Peyer's patch (tissue), 4 donors: ENCODE measurements at places on chromosomes 16 and 17.

DNA sequence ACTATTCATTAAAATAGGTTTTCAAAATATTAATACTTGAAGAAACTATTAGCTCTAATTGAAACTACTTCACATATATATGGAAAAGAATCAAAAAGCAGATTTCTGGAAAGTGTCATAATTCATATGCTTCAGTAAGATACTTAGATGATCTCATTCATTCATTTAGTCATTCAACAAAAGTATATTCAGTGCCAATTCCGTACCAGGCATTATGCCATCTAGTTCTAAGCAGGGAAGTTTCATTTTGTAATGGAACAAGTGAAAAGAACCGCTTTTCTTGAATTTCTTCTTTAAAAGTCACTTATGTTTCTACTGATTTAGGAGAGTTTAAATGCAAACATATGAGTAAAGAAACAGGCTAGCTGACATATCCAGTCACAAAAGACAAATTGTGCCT, 118.3 kb upstream of the FAM20A start:
- no peak for DNase-seq

GRCh38 chr17:73621685-73622084, 22.6 kb downstream of the SDK2 start:
- no peak for DNase-seq

- no peak for DNase-seq
Measured at GRCh38 chr17:58345500-58345899, 6.5 kb downstream of the SUPT4H1 start.

- no peak for DNase-seq
Measured at GRCh38 chr17:76501827-76502307, 644 bp upstream of the RHBDF2 start.

GRCh38 chr16:73050201-73051099, 2.5 kb upstream of the ZFHX3 start:
- no peak for DNase-seq

DNA sequence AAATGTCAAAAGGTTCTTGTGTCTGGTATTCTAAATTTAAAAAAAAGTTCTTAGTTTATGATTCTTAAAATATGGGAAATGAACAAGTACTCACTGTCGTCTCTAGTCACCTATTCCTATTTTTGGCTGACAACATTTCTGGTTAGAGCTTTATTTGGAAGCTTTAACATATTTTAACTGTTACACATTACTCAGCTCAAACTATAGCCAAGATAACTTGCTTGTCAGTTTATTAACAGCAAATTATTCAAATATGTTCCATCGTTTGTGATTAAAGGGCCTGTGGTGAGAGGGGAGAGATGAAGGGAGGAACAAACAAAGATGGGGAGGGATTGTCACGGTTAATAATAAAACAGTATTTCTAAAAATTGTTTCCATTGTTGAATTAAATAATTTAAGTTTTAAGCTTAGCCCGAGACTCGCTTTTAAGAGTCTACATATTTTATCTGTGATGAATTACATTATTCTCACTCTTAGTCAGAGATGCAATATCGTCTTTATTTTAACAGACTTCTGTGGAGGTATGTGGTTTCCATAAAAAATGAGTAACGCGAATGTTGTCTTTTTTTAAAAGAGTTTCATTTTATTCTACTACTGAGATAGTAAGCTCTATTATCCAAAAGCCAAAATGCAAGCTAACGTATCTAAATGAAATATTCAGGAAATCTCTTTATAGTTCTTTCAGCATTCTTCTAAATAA, 321.9 kb upstream of the PMFBP1 start:
- no peak for DNase-seq

DNA sequence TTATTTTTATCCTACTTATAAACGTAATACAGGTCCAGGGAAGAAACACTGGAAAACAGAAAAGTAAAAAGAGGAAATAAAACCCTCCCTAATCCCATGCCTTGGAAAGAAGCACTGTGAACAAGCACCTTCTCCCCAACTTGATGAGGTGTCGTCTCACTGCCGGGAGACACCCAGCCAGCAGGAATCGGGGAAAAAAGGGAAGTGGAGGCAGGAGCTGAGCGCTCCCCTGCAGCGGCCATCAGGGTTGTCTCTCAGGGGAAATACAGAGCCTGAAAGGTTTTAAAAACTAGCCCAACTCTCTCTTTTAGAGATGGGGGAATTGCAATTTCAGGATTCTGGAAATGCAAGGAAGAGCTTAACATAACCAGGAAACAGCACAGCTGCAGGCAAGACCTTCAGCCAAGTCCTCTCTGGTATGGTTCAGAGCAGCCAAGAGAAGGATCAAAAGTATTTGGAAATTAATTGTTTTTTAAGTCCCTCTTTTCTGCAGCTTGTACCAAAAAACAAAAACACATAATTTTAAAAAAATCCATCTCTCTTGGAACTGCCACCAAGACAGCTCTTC, 96.3 kb upstream of the RCVRN start:
- DNase-seq: no peak

GRCh38 chr16:68022278-68022727, 729 bp downstream of the DDX28 start:
- no peak for DNase-seq

DNA sequence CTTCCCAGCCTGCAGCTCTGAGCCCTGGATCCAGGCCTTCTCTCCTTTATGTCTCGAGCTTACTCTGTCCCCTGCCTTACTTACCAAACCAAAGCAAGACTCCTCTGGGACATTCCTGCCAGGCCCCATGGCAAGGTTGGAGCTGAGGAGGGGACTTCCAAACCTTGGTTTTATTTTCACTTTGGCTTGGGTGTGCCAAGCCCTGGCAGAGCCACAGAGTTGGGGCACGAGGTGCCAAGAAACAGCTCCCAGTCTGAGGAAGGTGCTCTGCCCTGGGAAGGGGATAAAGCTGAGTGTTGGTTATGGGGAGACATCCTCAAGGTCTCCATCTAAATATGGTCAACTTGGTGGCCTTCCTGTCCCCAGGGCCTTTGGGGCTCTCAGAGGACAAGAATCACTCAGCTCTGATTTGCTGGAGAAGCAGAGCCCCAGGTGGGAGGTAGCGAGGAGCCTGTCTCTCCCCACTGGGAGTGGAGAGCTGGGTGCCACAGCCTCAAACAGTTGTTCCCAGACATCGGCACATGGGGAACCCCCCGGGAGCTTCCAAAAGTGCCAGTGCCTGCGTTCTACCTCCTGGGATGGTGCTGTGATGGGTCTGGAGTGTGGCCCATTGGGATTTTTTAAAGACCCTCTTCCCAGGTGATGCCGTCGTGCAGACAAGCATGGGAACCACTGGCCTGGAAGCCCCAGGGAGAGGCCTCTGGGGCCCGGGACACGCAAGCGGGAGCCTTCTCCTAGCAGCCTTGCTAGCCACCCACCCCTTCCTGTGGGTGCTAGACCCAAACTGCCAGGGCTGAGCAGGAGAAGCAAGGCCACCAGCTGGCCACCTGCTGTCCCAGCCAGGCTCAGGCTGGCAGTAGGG, 10.3 kb downstream of the NLRC5 start:
- peak; percentile 51 for DNase-seq

GRCh38 chr16:14436401-14436955, 193.6 kb downstream of the PARN start:
- no peak for DNase-seq

DNA sequence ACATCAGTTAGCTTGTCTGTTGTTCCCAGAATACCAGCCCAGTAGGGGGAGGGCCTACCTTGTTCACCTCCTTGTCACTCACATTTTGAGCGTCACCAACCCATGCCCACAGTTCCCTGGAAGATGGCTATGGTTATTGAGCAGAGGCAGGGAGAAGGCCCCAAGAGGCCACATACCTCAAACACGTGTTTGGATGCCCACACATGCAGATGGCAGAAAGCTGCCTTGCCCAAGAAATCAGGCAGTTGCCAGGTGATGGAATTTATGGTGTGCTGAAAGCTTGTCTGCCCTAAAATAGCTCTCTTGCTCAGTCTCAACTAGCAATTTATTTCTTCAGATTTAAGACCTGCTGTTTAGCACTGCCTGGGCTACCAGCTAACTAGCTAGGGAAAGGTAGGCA, 16.5 kb upstream of the CMTM4 start:
- no peak for DNase-seq

GRCh38 chr17:8475781-8476180, 40.1 kb downstream of the NDEL1 start:
- DNase-seq: no peak

DNA sequence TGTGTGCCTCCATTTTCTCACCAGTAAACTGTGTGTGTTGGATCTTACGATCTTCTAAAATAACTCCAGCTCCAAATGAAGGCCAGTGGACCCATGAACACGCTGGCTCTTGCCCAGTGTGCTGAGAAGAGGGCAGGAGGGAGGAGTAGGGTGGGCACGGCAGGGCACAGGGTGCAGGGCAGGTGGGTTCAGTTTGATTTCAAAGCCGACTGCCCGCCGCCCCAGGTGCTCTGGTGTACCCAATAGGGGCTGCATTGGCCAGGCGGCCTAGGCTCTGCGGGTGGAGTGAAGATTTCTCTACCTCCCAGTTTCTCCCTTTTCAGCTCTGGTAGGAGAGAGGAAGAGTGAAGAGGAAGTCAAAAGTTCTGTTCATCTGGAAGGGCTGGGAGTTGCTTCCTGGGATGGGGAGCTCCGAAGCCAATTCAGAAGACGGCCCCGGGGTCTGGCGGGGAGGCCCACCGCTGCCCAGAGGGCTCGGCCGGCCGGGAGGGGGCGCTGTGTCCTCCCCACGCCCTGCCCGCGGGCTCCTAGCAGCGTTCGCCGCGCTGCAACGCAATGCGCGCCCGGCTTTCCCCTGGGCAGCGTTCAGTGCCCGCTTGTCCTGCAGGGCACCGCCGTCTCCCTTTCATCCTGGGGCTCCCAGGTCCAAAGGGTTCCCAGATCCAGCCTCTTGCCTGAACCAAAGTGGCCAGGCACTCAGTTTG, 1.1 kb upstream of the CRHR1 start:
- no peak for DNase-seq

DNA sequence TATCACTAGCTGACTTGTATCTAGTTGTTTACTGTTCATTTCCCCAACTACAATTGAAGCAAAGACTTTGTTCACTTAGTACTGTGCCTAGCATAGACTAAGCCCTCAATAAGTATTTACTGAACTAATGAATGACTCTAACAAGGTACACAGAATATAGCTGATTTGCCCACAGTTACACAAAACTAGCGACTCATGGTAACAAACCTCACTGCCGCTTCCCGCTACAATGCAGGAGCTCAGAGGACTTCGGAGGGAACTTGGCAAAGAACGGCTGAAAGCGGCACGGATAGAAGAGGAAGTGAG, 524 bp downstream of the EFTUD2 start:
- no peak for DNase-seq

GRCh38 chr16:10575506-10576130, 4.8 kb downstream of the EMP2 start:
- no peak for DNase-seq

DNA sequence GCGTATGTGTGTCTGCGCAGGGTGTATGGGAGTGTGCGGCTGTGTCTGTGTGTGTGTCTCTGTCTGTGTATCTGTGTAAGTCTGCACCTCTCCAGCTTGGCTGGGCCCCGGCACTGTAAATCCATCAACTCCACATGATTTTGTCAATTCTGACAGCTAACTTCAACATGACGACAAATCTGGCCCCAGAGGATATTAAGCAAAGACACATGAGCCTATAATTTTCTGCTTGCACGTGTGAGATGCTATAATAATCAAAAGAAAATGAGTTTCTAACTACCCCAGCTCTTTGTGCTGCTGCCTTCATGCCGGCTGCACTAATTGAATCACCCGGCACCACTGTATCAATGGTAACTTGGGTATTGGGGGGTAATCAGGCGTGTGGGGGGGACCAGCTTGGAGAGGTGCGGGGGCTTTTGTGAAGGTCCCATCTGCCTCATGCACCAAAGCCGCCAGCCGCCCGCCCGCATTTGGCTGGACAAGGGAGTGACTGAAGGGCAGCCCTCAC, 57.6 kb upstream of the LHX1 start:
- DNase-seq: no peak
